ENCODE measurements at places on chromosomes 4 and X.
A peak's percentile ranks its signal among the peaks of the same experiment; 100 is the strongest.

DNA sequence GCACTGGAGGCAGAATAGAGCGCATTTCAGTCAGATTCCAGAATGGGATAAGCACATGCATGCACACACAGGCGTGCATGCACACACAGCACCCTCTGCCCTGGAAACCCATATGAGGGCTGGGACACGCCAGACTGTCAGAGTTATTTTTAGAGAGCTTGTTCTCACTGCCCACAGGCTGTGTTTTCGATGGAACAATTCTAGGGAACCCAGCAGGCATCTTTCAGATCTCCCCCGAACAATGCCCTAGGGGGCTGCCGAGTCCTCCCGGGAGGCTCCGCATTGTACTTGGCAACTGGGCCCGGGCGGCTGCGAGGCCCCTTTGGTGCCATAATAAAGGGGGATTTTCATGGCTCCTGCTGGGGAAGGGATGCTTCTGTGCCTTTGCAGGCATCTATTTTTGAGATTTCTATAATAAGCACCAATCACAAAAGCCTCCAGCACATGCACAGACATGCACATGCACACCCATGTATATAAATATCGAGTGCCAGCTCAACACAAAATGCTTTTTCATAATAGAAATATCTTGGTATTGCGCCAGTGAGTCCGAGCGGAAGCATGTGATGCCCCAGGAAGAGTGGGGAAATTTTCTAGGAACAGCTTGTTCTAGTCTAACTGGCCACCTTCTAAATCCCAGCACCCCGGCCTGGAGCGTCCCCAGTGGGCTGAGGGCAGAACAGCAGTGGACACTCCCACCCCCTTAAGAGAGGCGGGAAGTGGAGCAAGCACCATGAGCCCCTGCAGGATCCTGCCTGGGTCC lies 88.5 kb downstream of the PHKA2 start:
- peak; percentile 87 for DNase-seq

DNA sequence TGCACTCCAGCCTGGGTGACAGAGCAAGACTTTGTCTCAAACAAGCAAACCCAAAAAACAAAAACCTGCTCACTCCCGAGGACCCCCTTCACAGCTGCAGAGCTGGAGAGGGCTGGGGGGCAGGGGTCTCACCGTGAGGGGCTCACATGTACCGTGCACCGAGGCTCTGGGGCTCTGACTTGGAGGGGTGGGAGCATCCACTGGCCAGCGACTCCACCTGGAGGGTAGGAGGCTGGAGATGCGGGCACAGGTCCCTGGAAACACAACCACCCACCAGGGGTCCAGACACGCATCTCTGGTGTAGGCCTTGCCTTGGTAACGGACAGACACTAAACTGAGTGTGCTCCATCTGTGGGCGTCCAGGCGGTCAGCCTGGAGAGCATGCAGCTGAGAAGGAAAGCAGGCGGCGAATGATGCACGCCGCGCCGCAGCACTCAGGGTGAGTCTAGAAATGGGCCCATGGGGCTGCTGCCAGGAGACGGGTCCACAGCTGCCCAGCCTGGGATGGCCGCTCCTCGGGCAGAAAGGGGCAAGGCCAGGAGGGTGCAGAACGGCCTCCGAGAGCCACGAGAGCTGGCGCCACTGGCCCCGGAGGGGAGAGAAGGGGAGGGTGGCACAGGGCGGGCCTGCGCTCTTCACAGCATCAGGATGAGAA lies 26.1 kb downstream of the PPP2R3B start:
- no peak for DNase-seq

DNA sequence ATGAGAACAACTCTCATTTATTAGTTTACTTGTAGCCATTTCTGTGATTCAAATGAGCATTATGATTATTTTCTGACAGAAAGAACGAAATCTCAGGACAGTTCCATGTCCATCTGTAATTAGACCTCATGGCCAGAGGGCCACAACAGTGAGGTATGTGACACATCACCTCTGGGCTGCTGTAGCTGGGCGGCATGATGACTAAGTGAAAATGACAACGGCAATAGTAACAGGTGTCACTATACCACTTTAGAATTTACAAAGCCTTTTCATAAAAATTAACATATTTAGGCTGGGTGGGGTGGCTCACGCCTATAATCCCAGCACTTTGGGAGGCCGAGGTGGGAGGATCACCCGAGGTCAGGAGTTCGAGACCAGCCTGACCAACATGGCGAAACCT lies 252.6 kb downstream of the CBR4 start:
- no peak for DNase-seq

GRCh38 chr4:118751629-118752323 lies 66.6 kb downstream of the METTL14 start:
- DNase-seq = no peak

GRCh38 chrX:50726296-50726695 lies 87.7 kb downstream of the SHROOM4 start:
- no peak for DNase-seq

- peak; percentile 5 for DNase-seq
Measured at GRCh38 chr4:163180090-163180489, 13.4 kb upstream of the NAF1 start.

DNA sequence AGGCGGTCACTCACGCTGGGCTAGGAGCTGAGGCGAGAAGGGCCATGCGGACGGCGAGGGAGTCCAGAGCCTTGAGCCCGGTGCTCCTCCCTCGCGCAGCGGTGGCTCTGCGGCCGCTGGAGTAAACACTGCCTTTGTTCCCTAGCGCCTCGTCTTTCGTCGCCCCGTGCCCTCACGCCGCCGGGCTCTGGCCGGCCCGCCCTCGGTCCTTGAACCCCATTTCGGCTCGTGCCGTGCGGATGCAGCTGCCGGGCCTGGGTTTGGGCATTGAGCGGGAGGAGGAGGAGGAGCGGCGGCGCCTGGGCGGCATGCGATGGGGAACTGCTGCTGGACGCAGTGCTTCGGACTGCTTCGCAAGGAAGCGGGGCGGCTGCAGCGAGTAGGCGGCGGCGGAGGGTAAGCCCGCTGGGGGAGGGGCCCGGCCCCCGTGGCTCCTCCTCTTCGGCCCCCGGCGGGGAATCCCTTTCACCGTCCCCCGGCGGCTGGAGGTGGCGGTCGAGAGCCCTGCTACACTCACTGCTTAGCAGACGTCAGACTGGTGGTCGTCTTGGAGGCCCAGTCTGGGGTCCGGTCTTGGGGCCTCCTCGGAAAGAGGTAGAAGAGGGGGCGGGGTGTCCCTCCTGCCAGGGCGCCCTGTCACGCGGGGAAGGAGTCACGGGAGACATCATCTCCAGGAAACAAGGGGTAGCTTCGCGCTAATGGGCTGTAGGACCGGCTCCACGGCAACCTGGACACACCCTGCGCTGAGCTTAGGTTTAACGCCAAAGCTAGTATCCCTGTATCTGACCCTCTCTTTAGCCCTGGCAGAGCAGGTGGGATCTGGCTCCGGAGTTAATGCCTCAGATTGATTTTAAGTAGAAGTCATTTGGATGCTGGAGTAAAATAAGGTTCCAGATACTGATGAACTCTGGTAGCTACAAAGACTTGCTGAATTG lies at the start of gene AP1AR:
Gene AP1AR (plus strand): TSS at position 9 of the 935 bp plus-strand sequence. CDS start 305 bp downstream, at position 314.
- peak; percentile 49 for DNase-seq

DNA sequence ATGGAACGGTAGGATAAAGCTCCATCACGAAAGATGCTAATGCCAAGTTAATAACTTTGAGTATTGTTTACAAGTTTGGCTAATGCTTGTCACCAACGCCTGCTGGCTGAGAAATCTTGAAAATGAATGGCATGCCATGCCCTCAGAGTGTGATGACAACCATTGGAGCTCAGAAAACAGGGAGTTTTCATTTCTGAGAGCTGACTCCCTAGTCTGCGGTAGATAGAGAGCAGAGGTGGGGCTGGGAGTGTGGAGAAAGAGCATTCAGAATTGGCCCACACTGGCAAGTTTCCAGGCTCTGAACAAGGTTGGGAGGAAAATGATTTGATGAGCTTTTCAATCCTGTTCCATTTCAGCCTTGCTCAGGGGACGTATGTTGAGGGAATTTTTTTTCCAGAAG lies 183.9 kb downstream of the CPEB2 start:
- DNase-seq = no peak

DNA sequence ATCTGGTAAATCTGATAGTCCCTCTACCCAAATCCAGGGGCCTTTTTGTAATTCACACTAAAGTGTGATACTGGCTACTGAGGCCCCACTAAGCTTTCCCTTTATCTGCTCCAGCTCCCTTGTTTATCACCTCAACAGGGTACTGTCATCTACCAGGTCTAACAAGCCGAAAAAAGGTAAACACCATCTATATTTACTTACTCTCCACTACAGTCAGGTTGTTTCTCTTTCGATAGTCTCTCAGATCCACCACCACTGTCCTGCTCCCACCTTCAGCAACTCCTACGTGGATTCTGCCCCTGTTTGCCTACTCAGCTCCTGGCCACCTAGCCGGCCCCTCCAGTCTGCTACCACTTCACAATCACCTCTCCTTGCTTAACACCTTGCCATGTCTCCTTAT lies 3.3 kb downstream of the ITIH6 start:
- no peak for DNase-seq

GRCh38 chrX:145817331-145818185 lies at the start of gene SLITRK2:
Gene SLITRK2, plus strand, starts transcription at chrX:145817829. Its CDS starts 4,597 bp downstream, at chrX:145822426.
- no peak for DNase-seq

DNA sequence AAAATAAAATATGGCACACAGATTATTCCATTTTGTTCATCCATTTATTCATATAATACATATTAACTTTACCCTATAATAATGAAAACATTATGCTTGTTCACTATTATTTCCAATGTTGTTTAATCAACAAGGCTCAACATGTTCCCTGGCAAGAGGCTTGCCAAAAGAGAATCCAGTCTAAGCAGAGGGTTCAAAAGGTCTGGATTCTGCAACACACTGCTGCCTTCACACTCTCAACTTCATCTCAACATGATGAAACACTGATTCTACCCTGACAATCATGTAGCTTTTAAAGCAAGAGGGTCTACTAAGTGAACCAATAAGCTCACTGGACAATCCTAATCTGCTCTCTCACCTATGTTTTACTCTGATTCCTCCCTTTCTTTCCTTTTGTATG lies 101.1 kb downstream of the MID1 start:
- DNase-seq = peak; percentile 31

DNA sequence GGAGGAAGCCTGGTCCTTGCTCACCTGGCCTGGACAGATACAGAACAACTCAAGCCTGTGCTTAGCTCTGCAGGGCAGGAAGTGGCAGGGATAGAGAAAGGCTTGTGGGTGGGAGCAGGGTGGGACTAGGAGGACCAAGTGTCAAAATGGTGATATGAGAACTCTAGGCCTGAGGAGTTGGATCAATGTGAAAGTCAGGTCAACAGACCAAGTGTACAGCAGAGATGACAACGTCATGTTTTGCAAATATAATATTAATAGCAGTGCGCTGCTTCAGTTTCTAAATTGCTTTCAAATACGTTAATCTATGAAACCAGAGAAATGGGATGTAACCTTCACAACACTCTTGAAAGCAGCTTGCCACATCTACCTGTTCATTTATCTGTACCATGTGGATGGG lies 114.2 kb upstream of the MAP3K15 start:
- no peak for DNase-seq

DNA sequence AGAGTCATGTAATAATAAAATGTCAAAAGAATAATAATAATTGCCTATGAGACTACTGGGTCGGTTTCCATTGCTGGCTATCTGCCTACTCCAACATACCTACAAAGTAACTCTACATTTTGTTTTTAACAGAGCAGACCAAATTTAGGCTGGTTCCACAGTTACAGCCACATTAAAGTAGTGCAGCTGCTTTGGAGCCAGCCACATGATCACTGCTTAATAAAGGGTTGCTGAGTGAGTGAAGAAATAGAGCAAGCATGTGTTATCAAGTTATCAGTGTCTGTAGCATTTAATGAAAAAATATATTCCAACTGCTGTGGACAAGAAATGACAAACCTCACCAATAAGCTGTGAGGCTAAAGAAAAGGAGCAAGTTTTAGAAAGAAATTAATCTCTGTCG lies 782.3 kb downstream of the PCDH18 start:
- DNase-seq = no peak

- no peak for DNase-seq
Measured at GRCh38 chr4:101049549-101050001, 297.8 kb downstream of the PPP3CA start.
